HuH-7 (cell line): ENCODE measurements at places on chromosomes 12 and 14.

DNA sequence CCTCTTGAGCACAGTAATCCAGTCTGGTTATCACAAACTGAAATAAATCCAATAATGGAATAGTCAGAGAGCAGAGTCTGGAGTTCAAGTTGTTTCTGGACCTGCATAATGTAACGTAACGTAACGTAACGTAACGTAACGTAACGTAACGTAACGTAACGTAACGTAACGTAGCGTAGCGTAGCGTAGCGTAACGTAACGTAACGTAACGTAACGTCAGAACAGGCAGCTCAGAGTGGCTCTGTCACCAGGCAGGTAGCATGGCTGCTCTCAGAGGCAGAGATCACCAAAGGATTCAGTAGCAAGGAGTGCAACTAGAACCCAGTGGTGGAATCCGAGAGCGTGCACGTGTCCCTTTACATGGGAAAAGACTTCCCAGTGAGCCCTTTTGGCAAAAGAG lies 85.7 kb upstream of the USP44 start:
- no peak for DNase-seq

DNA sequence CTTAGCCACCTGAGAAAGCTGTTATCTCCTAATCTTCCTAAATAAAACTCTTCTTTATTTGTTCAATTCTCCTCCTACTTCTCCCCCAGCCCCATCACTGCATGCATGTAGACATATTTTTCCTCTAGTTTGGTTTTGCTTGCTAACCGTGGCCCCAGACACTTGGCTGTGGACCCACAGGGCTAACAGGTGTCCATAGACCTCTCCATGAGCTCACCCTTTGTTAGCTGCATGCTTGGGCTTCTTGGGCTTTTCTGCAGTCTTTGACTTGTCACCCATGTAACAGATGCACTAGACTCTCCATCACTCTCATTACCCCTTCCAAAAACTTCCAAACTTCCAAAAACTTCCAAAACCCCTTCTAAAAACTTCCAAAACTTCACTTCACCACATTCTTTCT lies 59.2 kb upstream of the PLEKHA5 start:
- no peak for DNase-seq

DNA sequence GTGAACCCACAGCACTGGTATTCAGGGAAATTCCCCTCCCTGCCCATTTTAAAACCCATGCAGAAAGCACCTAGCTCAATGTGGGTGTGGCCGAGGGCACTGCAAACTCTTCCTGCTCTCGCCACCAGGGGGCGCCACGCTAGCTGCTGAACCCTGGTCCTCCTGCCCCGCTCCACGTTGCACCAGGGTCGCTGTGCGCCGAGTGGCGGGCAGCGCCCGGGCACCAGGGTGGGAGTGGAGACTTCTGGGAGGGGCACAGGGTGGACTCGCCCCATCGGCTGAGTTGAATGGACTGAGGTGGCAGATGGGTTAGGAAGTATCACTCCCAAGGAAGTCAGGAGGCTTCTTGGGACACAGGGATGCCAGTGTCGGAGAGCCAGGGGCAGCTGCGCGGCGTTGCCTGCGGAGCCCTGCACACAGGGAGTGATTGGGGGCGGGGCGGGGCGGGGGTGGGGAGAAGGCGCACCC lies 48.1 kb upstream of the BCL11B start:
- DNase-seq: peak; percentile 70

DNA sequence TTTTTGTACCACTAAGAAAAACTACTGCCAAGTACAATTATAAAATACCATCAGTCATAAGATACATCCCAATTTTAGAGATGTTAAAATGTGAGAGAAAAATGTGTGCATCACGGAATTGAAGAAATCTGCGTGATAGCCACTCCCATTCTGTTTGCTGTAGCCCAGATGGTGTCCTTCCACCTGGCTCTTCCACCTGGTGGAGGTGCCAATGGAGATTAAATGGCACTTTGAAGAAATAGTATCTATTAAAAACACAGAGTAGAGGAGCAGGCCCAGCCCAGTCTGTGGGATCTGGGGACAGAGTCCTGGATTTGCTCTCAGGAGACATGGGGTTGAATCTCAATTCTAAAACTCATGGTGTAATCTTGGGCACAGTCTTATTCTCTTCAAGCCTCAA lies 35.5 kb downstream of the TSPAN11 start:
- no peak for DNase-seq
